ENCODE measurements at places on chromosomes 1 and 21.

- no peak for DNase-seq
Measured at GRCh38 chr1:23611601-23612327, 52.5 kb upstream of the ID3 start.

- no peak for DNase-seq
Measured at GRCh38 chr1:228668553-228669241, 66.6 kb upstream of the RHOU start.

DNA sequence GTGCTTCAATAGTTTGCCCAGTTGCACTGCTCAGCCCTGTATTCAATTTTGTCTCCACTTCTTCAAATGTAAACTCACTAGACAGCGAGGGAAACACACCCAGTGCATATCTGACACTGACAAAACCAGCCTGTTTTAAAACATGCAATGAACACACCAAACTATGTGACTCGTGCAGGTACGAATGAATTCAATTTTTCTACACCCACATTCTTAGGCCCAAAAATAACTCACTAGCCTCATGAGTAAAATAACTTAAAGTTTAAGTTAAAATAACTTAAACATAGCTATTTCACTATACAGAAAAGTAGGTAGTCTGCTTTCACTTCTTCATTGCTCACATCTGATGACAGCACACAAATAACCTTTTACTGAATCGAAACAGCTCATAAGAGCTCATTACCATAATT, 21.1 kb downstream of the TTC13 start:
- no peak for DNase-seq

DNA sequence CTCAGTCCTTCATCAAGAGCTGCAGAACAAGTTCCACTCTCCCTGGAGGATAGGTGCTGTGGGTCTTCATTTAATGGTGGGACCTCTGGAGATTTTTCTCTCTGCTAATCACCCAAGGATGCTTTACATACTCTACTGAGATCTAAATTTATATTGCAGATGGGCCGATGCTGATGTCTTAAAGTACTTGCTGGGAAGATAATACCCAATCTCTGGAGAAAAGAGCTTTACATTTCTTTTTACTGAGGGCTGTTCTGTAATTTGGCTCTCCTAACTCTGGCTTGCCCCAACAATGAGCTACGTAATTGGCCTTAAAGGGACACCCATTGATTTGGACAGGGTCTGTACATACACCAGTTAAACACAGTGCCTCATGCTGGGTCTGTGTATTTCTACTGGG, 86.9 kb downstream of the ST6GALNAC3 start:
- no peak for DNase-seq

GRCh38 chr21:39114871-39115575, 68.2 kb downstream of the PSMG1 start:
- DNase-seq, result no peak

GRCh38 chr1:56948403-56949023, 17.3 kb downstream of the C8B start:
- no peak for DNase-seq

DNA sequence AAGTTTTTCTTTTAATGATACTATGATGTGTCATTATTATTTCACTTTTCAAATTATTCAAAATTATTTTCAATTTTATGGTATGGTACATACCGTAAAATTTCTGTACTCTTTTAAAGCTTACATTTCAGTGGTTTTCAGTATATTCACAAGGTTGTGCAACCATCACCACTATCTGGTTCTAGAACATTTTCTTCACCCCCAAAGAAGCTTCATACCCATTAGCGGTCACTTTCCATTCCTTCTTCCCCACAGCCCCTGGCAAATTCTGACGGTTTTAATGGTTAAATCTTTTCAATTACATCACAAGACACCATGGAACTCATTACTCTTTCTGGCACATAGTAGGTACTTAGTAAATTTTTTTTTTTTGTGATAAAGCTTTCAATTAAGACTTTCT, 22.8 kb upstream of the ATP5PO start:
- DNase-seq, result no peak

GRCh38 chr1:195960580-195960979, 647.7 kb downstream of the KCNT2 start:
- DNase-seq, result no peak

- DNase-seq, result no peak
Measured at GRCh38 chr1:147726168-147726567, 34.2 kb downstream of the GJA5 start.

GRCh38 chr1:38370716-38371504, 324.3 kb upstream of the POU3F1 start:
- DNase-seq, result no peak

DNA sequence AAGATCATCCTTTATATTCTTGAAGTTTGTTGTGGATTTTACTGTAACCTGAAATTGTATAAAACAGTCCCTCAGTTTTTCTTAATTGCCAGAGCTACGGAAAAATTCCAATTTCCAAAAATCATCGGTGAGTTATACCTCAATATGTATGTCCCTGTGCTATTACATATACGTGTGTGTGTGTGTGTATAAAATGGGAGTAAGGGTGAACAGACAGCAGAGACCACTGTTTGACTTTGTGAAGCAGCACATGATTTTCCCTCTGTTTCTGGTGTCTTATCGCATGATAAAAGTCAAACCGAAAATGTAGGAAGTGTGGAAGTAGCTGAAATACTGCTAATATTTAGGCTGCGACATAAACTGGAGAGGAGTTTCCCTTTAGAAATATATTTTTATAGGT, 1.2 kb downstream of the OR2T1 start:
- DNase-seq, result no peak

- no peak for DNase-seq
Measured at GRCh38 chr1:41474490-41475271, 9.8 kb downstream of the EDN2 start.

DNA sequence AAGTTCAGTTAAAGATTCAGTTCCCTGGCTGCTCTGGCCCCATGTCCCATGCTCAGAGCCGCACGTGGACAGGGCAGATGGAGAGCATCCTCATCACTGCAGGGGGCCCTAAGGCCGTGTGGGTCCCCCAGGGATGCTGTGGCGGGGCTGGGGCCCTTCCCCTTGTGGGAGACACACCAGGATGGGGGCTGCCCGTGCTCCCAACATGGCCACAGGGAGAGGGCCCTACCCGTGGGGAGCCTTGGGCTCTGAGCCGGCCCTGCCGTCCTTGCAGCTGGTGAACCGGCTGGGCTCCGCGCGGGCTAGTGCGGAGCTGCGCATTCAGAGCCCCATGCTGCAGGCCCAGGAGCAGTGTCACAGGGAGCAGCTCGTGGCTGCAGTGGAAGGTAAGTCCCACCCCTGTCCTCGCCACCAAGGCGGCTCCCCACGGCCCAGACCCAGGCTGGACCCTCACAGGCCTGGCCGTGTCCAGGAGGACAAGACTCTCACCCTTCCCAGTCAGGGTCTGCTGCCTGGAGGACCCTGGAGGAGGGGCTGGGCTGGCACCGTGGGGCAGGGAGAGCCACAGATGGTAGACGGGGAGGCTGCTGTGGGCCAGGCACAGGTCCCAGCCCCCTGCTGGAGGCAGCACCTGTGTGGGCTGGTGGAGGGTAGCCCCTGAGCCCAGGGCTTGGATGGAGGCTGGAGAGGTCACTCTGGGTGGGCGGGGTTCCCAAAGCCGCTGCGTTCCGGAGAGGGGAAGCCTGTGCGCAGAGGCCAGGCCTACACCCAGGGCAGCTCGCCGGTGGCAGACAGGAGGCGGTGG, 53.8 kb downstream of the TRIM11 start:
- no peak for DNase-seq

- no peak for DNase-seq
Measured at GRCh38 chr1:20250340-20250989, 40.2 kb upstream of the VWA5B1 start.

DNA sequence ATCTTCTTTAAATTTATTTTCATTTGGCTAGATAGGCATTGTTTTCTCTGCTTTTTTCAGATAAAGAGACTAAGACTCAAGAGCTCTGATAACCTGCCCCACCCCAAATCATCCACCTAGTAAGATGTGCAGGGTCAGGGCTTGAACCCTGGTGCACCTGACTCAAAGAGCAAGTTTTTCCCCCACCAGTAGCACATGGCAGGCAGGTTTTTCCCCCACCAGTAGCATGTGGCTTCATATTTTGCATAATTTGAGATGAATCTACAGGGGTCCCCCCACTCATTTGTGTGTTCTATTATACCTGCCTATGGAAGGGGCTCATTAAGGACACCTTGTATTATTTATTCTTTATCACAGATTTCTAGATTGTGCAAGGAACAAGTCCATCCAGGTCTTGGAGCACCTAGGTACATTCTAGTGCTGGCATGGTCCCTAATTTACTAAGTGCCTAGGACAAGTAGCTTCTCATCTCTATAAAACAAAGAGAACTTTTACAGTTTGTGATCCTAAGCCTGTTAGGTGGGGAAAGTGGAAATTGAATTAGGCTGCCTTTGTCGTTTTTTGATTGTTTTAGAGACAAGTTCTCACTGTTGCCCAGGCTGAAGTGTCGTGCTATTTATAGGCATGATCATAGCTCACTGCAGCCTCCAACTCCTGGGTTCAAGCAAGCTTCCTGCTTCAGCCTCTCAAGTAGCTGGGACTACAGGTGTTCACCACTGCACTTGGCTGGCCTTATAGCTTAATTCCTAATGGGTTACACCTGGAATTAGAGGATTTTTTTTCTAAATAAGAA, 13.2 kb upstream of the CTSE start:
- no peak for DNase-seq

GRCh38 chr1:25712299-25712970, 87.6 kb upstream of the SELENON start:
- DNase-seq, result no peak

GRCh38 chr21:34670962-34671348, 2.2 kb downstream of the CLIC6 start:
- DNase-seq, result no peak

DNA sequence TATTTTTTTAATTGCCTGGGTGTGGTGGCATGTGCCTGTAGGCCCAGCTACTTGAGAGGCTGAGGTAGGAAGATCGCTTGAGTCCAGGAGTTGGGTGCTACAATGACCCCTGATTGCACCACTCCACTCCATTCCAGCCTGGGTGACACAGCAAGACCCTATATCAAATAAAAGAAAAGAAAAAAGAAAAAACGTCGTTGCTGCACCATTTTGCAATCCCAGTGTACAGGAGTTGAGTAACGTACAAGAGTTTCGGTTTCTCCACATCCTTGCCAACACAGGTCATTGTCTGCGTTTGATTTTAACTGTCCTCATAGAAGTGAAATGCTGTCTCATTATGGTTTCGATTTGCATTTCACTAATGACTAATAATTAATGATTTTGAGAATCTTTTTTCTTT, 7.9 kb downstream of the ZNF684 start:
- no peak for DNase-seq

DNA sequence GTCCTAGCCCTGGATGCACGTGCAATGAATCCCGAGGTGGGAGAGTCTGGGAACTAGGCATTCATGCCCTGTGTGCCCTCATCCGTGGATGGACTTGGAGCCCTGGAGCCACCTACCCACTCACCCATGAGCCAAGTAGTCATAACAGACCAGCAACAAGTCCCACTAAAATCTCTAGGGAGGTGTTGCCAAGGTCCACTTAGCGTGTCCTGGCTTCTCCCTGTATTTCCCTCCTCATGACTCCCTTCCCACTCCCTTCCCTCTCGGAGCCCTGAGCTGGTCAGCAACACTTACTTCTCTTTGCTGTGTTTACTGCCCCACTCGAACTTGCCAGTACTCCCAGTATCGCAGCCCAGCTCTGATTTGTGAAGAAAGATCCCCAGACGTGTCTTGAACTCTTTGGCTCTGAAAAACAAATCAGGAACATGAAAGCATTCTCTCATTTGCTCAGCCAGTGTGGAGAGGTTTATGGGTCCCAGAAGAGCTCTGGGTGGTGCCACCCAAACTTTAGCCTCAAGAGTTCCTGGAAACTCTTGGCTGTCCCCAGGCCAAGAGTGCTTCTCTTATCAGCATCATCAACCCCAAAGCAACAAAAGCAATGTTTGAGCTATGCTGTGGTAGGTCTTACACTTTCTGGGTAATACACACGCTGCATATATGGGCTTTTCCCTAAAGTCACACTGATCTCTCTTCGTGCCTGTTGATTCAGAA, 1.1 kb downstream of the RGS16 start:
- peak; percentile 24 for DNase-seq

GRCh38 chr1:231827337-231828105, 200.9 kb downstream of the DISC1 start:
- DNase-seq, result no peak

- DNase-seq, result no peak
Measured at GRCh38 chr1:211541720-211542477, 37.1 kb downstream of the SLC30A1 start.

- DNase-seq, result no peak
Measured at GRCh38 chr1:62110198-62110817, 84.3 kb upstream of the L1TD1 start.

DNA sequence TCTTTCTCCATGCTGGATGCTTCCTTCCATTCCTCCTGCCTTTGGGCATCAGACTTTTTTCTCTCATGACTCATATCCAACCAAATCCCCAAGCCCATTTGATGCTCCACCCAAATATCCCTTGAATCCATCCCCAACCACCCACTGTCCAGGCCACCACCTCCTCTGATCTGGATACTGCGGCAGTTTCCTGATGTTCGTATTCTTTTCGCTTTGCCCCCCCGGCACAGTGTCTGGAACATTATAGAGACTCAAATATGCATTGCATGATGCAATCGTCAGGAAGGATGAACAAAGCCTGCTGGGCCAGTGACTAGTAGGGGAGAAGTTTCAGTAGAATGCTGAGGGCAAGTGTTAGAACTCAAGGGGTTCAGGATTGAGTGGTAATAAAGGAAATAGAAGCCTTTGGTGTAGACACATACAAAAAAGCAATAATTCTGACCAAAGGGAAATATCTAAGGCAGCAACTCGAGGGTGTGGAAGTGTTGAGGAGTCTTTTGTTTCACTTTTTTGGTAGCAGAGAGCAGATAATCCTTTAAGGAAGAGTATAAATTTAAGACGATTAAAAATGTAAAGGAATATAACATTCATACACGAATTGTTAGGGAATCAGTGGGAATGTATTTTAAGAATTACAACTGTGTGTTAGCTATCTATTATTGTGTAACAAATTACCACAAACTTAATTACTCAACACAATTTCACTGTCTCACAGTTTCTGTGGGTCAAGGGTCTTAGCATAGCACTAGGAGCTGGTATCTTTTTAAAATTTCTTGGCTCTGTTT, 7.5 kb downstream of the S100A11 start:
- peak; percentile 19 for DNase-seq

DNA sequence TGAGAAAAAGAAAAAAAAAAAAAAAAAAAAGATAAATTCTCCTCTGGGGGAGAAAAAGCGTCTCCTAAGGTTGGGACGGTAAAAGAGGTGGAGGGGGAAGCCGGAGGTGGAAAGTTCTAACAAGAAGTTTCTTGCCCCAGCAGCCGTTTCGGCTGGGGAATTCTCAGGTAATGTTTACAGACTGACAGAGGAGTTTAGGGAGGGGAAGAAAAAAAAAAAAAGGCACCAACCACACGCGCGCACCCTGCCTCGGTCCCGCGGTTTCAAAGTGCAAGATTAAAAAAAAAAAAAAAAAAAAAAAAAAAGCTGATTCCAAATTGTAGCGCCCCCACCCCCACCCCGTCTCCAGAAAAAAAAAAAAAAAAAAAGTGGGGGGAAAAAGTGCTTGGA, 504 bp downstream of the DHRS3 start:
- DNase-seq, result peak; percentile 47

GRCh38 chr1:184056921-184057555, 5.5 kb downstream of the TSEN15 start:
- no peak for DNase-seq
